ENCODE measurements at places on chromosomes 1 and 21.

- DNase-seq = no peak
Observed at GRCh38 chr1:244319283-244320132, 132.2 kb downstream of the ADSS2 start.

DNA sequence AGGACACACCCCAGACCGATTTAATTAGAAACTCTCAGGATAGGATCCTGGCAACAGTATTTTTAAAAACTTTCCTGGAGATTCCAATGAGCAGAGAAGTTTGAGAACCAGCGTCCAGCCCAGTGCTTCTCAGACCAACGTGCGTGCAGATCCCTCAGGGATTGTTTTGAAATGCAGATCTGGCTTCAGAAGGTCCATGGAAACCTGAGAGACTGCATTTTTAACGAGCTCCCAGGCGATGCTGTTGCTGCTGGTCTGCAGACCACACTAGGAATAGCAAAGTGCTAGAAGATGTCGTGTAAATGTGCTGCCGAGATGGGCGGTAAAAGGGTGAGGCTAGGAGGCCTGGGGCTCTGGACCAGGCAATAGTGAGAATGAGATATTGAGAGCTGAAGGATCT lies 18.4 kb upstream of the CASQ1 start:
- DNase-seq = no peak

GRCh38 chr1:155297384-155297783 lies 3.9 kb downstream of the PKLR start:
- DNase-seq = no peak

DNA sequence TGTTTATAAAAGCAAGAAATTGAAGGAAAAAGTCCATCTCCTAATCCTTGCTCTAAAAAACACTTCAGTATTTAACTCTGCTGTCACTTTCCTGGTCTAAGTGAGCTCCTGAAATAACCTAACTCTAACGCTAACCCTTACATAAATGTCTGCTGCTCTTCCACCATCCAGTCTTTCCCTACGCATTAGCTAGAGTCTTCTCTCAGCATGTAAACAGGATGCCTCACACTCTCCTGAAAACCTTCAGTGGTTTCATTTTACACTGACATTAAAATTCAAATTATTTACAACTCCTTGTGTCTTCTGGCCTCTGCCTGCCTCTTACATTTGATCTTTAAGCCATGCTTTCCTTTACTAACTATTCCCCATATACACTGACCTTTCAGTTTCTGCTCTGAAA lies 697.6 kb upstream of the CXADR start:
- no peak for DNase-seq

- no peak for DNase-seq
Observed at GRCh38 chr21:35231090-35231489, 182.0 kb upstream of the RUNX1 start.

DNA sequence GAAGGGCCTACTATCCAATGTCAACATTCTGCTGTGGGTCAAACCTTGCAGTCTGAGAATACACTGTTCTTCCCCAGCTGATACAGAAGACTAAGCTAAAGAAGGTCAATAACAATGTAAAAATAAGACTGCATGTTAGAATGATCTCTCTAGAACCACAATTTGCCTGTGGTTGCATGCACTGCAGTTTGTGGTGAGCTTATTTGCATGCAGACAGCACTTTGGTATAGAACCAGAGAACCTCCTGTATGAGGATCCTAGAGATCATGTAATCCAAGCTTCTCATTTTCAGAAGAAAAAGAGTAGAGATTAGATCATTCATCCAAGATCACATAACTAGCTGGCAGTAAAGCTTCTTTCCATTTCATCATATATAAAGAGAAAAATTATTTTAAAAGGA lies 15.8 kb downstream of the SYNJ1 start:
- no peak for DNase-seq

DNA sequence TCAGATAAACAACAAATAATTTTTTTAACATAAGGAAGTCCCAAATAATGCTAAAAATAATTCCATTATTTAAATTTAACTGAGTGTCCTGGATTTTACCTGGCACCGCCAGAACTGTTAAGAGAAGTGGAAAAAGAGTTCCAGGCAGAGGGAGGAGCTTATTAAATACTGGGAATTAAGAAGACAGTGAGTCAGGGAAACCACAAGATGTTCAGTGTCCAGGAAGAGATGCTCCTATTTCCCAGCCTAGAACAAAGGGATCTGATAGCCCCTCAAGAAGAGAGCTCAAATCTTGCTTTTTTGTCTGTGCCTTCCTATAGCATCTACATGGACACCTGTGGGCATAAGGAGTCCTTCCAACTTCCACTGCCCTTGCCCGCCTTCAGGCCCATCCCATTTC lies 85.9 kb downstream of the PGM1 start:
- no peak for DNase-seq

DNA sequence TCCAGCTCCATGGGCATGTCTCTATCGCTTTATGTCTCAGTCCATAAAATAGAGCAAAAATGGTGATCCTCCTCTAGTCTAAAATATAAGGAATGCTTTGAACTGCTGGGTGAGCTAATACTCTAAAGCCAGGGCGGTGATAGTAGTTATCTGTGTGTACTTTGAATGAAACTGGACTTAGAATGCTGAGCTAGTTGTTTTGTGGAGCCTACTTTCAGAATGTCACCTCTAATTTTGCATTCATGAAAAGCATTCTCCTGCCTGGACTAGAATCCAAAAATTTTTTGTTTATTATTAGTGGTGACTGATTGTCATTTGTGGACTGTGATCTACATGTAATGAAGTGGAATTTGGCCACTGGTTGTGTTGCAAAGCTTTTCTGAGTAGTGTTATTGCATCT lies 241.6 kb upstream of the C1orf105 start:
- DNase-seq = no peak

DNA sequence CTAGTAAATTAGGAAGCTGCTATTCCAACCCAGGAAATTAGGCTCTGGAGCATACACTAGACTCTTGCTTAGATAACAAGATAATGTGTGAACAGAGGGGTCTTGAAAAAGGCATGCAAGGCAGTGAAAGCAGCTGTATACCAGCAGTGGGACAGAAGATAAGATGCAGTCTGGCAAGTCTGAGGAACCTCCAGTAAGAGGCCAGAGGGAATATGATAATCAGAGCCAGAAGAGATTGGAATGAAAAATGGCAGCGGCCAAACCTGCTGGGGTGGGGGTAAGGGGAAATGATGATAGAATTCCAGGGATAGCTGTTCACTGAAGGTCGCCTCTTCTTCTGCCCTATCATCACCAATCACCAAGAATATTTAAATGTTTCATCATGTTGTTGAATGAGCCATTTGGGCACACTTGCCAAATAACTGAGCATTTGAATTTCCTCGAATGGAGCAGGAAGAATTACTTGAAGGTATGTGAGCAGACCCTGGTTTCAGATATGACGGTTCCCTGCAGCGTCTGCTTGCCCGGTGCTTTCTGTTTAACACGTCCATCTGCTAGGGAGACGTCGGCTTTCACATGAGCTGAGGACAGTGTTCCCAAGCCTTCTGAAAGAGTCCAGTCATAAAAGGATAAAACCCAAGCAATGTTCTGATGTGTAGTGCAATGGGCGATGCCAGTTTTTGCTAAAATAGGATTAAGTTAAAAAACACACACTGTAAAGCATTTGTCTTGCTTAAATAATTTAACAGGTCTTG lies 173.3 kb downstream of the RWDD3 start:
- DNase-seq = no peak
